ENCODE measurements at places on chromosomes 1 and 21.

DNA sequence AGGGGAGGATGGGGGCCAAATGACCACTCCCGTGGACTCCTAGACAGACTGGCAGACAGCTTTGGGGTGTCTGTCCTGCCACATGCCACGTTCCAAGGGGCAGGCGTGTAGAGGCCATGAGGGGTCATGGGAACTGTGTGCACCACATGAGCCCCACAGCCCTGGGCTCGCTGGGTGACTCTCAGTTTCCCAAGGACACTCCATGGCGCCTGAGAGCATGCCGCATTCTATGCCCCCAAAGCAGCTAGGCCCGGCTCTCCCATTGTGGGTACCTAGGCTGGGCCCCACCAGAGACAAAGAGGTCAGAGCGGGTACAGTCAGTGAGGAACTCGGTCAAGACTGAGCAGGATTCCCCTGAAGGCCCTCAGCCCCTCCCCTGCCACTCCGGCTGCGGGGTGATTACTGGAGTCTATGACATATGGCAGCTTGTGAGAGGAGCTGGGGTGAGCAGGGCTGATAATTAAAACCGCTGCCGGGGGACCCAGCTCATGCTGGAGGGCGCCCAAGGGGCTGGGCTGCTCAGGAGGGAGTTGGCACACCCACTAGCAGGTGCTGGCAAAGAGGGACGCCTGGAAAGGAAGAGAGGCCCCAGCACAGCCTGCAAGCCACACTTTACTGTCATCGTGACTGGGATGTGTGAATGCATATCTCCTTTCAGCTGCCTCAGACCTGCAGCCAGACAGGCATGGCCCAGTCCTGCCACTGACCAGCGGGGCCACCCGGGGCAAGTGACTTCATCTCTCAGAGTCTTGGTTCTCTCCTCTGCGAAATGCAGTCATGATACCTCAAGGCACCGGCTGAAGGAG lies 8.4 kb downstream of the LRP8 start:
- DNase-seq = no peak

GRCh38 chr21:36422279-36423098 lies 37.3 kb downstream of the CHAF1B start:
- no peak for DNase-seq

DNA sequence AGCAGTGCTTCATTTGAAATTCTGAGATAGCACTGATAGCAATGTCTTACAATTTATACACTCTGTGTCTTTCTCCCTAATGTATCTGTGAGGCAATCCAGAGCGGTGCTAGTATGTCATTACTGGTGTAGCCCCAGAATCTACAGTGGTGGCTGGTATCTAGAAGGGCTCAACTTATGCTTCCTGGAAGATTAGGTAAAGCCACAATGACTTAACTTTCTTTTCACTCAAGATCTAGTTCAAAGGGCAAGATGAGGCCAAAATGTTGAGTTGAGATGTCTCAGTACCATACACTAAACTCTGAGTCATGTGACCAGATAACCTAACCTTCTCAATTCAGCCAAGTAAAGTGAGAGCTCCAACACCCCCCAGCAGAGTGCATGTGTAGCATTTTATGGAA lies 77.5 kb downstream of the PAPPA2 start:
- DNase-seq = no peak

GRCh38 chr1:30313176-30313575 lies 410.2 kb downstream of the MATN1 start:
- no peak for DNase-seq
